CD4-positive, alpha-beta T cell treated with Interleukin-10 for 1 hour (primary cell): ENCODE measurements at places on chromosomes 13 and 19.
A peak's percentile ranks its signal among the peaks of the same experiment; 100 is the strongest.

- peak; percentile 14 for DNase-seq
These were observed 609 bp downstream of the EPS15L1 start for GRCh38 chr19:16470911-16471811.

- no peak for DNase-seq
These were observed 127.6 kb downstream of the URI1 start for GRCh38 chr19:30069535-30070197.

GRCh38 chr13:27251166-27252091 lies at the start of gene RPL21:
Gene RPL21, plus strand, starts transcription at chr13:27251558. Its CDS starts 2,219 bp downstream, at chr13:27253777.
- DNase-seq = peak; percentile 92

GRCh38 chr13:44543369-44543768 lies 32.8 kb downstream of the TSC22D1 start:
- no peak for DNase-seq

- DNase-seq = peak; percentile 49
These were observed 58.0 kb downstream of the MAP4K1 start for GRCh38 chr19:38559428-38560401.

GRCh38 chr13:111494641-111495040 lies 174.2 kb downstream of the TEX29 start:
- DNase-seq = no peak

GRCh38 chr19:16571822-16572331 lies 338 bp downstream of the SLC35E1 start:
- DNase-seq = peak; percentile 46

GRCh38 chr19:33683881-33684537 lies 62.3 kb downstream of the CHST8 start:
- no peak for DNase-seq

- DNase-seq = no peak
These were observed 4.1 kb downstream of the CA11 start for GRCh38 chr19:48641850-48642249.

GRCh38 chr13:46868091-46868490 lies 28.8 kb downstream of the HTR2A start:
- DNase-seq = no peak

- no peak for DNase-seq
These were observed 76.1 kb downstream of the CYSLTR2 start for GRCh38 chr13:48729856-48730255.

GRCh38 chr13:50359041-50359367 lies 343.8 kb downstream of the KCNRG start:
- DNase-seq = no peak

DNA sequence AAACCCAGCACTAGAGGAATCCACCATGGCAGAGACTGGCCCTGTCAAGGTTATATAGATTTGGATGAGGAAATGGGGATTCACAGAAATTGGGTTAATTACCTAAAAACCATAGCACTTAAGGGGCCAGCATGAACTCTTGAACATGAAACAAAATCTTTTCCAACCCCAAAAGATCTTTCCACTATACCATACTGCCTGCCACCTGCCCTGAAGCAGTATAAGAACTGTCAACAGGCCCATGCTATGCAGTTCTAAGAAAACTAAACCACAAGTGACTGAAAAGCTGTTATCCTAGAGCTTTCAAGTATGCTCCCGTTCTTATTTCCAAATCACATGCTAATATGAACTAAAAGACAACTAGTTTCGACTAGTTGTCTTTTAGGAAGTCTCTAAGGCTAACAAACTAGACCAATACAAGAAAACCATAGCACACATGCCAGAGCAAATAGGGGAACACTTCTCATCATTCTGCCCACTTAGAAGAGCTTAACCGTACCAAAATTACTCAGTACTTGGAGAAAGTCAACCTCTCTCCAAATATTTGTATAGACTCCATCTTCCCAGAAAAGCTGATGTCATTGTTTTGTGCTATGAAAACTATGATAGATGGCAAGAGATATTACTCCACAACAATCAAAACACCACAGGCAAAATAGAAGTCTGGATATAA lies 27.5 kb downstream of the HSPH1 start:
- no peak for DNase-seq

GRCh38 chr13:88063741-88064140 lies 392.6 kb downstream of the SLITRK5 start:
- DNase-seq = no peak

DNA sequence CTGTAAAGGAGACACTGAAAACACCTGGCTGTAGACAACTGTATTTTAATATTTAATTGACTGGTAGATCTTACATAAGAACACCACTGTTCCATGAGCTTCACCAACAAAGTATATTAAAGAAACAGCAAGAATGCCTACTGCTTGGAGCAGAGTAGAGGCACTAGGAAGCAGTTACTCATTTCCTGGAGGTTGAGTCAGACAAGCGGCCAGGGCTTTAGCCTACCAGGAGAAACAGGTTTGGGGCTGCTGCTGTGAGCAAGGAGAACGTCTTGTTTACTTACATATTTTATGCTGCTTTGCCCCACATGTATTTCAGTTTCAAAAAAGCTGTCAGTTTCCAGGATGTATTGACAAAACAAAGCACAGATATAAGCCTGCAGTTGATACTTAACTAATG lies 33.4 kb downstream of the ALG5 start:
- no peak for DNase-seq

- no peak for DNase-seq
These were observed 47.4 kb downstream of the SIPA1L3 start for GRCh38 chr19:37954421-37954874.

DNA sequence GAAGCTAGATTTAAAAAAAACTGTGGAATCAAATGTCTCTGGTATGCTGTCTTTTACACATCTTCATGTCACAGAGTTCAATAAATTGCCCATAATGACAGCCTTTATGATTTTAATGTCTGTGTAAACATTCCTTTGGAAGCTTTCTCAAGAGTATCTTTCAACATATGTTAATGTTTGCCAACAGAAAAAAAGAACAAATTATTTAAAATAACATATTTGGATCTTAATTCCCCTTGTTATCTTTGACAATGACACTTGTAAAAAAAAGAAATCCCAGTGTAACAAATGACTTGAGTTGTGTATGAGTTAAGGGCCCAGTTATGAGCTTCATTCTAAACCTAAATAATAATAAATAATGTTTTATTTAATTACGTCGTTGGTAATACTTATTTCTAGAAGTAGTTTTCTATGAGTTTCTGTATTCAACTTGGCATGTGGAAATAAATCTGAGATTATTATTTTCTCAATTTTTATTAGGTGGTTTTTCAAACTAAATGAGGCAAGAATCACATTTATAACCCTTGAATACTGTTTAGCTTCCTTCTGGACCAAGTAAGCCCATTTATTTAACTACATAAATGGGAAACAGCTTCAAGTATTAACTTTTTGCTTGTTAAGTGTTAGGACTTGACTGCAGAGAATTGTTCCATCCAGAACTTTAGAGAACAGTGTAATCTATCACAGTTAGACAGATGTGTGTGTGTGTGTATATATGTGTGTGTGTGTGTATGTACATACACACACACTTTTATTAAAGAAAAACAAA lies 182.1 kb downstream of the POSTN start:
- no peak for DNase-seq

DNA sequence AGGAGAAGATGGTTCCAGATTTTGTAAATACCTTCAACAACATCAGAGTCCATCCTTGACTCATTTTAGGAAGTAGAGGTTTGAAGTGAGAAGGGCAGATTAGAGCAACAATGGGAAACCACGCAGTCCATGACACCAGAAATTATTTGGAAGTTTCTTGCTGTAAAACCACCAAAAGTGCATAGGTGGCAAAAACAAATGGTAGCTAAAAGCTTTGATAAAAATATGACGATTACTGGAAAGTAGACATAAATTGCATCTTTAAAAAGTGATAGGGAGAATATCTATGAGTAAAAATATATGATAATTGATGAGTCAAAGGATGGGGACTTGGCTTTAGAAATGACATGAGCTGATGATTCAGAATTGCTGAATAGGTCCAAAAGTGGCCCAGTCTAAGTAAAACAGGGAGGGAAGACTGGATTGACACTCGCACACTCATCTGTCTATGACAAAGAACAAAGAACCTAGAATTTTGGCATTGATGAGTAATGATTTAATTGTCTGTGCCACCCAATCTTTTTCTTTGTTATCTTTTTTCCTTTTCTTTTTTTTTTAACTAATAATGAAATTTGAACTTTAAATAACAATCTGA lies 472.2 kb downstream of the MYO16 start:
- no peak for DNase-seq

DNA sequence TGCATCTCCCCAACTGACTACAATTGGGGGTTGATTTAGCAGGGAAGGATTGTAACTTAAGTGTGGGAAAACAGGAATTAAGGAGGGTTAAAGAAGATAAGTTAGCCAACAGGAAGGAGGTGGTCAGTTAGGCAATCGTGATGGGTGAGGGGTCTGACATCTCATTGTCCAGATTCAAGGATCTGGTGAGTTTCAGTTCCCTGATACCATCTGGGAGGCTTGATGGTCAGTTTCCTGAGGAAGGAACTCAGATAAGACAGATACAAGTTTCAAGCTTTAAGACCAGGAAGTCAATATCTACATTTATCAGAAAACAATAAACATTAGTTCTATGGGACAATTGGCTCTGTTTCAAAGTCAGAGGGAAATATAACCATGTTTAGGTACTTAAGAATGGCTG lies 601.8 kb downstream of the SLITRK6 start:
- DNase-seq = no peak

GRCh38 chr19:7622933-7623685 lies 6.2 kb downstream of the XAB2 start:
- no peak for DNase-seq

DNA sequence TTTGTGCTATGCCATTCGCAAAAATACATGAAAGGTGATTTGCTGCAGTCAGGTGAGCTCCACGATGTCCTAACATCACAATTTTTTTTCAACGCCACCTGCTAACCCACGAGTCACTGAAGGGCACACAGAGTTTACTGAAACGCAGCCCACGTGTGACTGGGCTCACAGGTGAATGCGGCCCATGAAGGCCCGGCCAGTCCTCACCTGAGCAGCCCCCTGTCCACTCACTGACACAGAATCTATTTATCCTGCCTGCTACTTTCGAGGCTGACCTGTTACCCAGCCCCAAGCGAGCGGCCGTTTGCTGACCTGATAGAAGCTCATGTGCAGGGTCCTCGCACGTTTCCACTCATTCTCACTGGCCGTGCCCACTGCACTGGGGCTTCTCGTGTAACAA lies 121.9 kb upstream of the SOX1 start:
- no peak for DNase-seq

DNA sequence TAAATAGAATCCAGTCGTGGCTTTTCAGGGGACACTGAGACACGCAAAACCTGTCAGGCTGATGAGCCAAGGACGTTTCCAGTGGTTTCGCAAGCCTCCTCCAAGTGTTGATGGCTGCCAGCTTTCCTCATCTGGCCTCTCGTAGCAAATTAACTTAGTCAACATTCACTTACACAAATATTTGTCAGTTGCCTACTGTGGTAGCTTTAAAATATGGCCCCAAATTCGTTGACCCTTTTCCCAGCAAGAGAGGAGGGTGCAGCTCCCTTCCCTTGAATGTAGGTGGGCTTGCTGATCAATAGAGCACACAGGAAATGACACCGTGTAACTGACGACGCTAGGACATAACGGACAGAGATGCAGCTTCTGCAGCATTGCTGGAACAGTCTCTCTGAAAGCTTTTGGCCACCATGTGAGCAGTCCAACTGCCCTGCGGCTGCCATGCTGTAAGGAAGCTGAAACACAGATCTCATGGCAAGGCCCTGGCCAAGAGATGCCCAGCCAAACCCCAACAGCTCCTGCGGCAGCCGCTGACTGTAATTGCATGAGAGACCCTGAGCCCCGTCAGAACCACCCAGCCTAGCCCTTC lies 5.5 kb upstream of the RANBP3 start:
- DNase-seq = no peak

GRCh38 chr19:11693505-11694499 lies 44.9 kb downstream of the ZNF823 start:
- DNase-seq = no peak

- peak; percentile 90 for DNase-seq
These were observed 3.1 kb downstream of the ABHD17A start for GRCh38 chr19:1882089-1882785.

GRCh38 chr13:23739596-23739995 lies 149.6 kb downstream of the MIPEP start:
- no peak for DNase-seq

DNA sequence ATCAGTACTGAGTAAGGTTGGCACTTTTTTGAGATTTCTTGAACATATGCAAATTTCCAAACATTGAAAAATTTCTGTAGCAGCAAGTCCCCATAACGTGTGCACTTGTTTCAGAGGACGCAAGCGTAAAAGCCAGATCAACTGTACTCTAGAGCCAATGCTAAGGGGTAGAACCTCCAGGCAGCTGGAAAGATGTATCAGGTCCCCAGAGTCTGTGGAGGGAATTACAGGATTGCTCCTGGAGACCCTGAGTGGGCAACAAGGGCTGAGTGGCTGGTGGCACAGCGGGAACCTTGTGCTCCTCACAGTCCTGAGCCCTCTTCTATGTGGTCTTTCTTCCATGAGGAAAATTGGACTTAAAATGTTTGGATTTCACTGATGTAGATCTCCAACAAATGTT lies 53.9 kb upstream of the AMER2 start:
- DNase-seq = no peak

- no peak for DNase-seq
These were observed 68.9 kb upstream of the GPR183 start for GRCh38 chr13:99376132-99376531.

DNA sequence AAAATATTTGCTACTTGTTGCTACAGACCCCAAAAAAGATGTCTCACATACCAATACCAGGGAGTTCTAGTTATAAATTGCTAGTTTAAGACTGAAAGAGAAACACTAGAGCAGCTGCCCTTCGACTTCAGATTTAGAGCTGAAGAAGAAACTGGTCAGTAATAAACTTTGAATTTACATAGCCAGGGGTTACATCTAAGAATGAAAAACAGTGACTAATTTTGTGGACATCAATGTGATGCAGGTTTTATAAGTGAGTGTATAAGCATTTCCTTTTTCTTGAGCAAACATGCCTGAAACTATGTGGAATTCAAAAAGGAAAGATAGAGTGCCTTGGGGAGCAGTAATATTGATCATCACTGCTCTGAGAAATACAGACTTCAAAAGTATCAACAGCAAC lies 724.9 kb upstream of the MIR17HG start:
- no peak for DNase-seq

DNA sequence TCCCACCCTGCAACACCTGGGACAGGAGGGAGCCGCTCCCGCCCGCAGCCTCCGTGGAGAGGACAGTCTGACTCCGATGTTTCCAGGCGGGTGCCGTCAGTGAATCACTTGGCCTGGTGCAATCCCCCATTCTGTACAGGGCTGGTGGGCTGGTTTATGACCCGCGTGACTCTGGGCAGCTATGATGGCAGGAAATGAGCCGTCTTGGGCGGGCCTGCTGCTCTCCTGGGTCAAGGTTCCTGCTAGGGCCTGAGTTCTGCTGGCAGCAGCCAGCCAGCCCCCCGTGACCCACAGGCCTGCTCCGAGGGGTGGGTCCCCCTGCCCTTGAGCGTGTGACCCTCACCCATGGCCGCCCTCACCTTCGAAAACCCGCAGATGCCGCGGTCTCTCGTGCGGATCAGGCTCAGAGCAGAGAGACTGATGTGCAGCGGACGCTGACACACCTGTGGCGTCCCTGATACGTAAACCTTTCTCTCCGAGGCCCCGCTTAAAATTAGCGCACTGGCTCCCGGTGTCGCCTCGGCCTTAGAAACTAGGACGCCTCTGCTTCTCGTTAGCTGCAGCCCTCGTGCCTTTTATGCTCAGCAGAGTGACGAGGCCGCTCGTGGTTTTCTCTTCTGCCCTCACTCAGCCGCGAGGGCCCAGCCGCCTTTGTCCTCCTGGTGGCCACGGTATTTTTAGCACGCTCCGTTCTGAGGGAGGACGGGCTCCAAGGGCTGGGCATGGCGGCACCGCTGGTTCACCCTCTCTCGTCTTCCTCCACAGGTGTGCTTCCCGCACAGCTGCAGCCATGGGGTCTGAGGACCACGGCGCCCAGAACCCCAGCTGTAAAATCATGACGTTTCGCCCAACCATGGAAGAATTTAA lies 63.4 kb downstream of the KDM4B start:
- DNase-seq = no peak
